ENCODE measurements at places on chromosomes 1 and 21.

GRCh38 chr1:34904236-34905097 is 25.0 kb downstream of the DLGAP3 start:
- no peak for DNase-seq
- H3K27me3 ChIP-seq: peaks cover 47% of the 10 kb centered on the region
- H3K36me3 ChIP-seq: peaks cover 10% of the 10 kb centered on the region
- no peak overlapping the region for H3K4me3 ChIP-seq
- no peak overlapping the region for H3K27ac ChIP-seq

GRCh38 chr1:12456979-12457378 is 161.0 kb downstream of the DHRS3 start:
- H3K27ac ChIP-seq: no peak overlapping the region
- DNase-seq: no peak
- no peaks in the 10 kb centered on the region for H3K27me3 ChIP-seq

DNA sequence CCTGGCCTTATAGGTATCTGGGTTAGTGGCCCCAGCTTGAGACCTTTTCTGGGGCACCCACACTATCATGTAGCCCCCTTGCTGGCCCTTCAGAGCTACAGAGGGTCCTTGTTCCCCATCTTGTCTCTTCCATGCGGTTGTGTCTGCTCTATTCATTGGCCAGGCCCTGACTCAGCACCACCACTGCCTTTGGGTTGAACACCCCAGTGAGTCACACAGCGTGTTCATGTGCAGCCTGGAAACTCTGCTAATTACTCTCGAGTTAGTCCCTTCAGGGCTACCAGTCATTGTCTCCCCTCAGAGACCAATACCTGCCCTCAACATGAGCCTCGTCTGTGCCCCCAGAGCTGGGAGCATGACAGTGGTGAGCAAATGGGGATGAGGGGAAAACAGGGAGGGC is 28.2 kb upstream of the IKBKE start:
- H3K27me3 ChIP-seq: no peaks in the 10 kb centered on the region
- no peak for DNase-seq
- H3K4me1 ChIP-seq: peaks cover 2% of the 10 kb centered on the region

DNA sequence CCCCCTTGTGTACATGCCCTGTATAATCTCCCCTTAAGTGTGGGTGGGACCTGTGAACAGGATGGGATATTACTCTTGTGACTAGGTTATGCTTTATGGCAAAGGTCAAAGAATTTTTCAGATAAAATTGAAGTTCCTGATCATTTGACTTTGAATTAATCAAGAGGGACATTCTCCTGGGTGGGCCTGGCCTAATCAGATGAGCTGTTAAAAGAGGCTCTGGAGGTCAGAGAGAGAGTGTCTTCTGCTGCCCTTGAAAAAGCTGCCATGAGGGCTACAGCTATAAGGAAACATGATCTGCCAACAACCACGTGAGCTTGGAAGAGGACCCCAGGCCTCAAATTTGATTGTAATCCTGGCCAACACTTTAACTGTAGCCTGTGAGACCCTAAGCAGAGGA is 125.6 kb upstream of the CSF3R start:
- no peaks in the 10 kb centered on the region for H3K36me3 ChIP-seq
- H3K27ac ChIP-seq: no peak overlapping the region
- no peak for DNase-seq
- peaks cover 16% of the 10 kb centered on the region for H3K4me1 ChIP-seq
- no peak overlapping the region for H3K4me3 ChIP-seq
- peaks cover 10% of the 10 kb centered on the region for H3K27me3 ChIP-seq

- H3K4me3 ChIP-seq: no peak overlapping the region
- H3K36me3 ChIP-seq: no peaks in the 10 kb centered on the region
- no peaks in the 10 kb centered on the region for H3K4me1 ChIP-seq
- H3K27ac ChIP-seq: no peak overlapping the region
Observed at GRCh38 chr1:94565901-94566300, 24.3 kb upstream of the F3 start.

DNA sequence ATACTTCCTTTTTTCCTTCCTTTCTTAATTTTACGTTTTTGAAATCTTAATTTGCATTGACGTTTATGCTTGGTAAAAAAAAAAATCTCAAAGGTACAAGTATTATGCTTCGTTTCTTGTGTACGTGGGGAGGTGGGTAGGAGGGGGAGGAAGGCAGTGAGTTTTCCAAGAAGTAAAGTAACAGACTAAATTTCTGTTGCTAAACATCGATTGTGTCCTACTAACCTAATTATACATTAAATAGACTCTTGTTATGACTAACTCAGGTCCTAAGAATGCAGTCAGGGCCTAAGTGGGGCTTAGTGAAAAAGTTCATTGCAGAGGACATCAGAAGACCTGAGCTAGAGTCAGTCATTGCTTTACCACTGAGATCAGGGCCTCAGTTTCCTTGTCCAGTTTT is 17.5 kb downstream of the NEK7 start:
- H3K4me1 ChIP-seq: peaks cover 66% of the 10 kb centered on the region
- H3K36me3 ChIP-seq: no peaks in the 10 kb centered on the region
- no peaks in the 10 kb centered on the region for H3K27me3 ChIP-seq

GRCh38 chr1:29878501-29878900 is 642.2 kb downstream of the PTPRU start:
- H3K4me3 ChIP-seq: no peak overlapping the region
- peaks cover 32% of the 10 kb centered on the region for H3K27me3 ChIP-seq
- no peak overlapping the region for H3K27ac ChIP-seq
- DNase-seq: no peak

- no peaks in the 10 kb centered on the region for H3K36me3 ChIP-seq
- peaks cover 6% of the 10 kb centered on the region for H3K27me3 ChIP-seq
- H3K27ac ChIP-seq: no peak overlapping the region
- H3K4me3 ChIP-seq: no peak overlapping the region
- H3K4me1 ChIP-seq: no peaks in the 10 kb centered on the region
Observed at GRCh38 chr1:239987103-239987745, 104.5 kb upstream of the FMN2 start.

GRCh38 chr1:235920596-235921375 is 54.1 kb upstream of the LYST start:
- peak overlapping the region; percentile 78 for H3K27ac ChIP-seq
- H3K36me3 ChIP-seq: no peaks in the 10 kb centered on the region
- H3K4me1 ChIP-seq: peaks cover 27% of the 10 kb centered on the region

DNA sequence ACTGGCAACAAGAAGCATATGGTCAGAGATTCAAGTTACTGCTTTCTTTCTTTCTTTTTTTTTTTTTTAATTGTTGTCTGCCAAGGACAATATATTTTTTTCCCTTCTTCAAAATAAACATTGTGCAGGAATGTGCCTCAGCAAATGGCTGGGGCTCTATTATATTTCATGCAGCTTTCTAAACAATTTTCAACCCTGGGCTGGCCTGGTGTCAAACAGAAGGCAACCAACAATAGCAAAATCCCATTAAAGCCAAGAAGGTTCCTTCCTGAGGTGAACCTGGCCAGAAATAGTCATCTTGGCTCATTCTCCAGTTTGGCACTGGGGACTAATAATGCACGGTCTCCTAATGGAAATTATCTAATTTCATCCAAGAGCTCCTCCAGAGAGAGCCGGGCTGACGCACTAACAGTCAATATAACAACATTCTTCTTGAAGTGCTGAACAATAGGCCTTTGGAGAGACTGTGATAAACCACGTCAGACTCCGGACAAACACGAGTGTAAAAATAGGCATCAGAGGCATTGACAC is 35.7 kb upstream of the HLX start:
- H3K4me1 ChIP-seq: no peaks in the 10 kb centered on the region
- no peak overlapping the region for H3K4me3 ChIP-seq
- no peaks in the 10 kb centered on the region for H3K36me3 ChIP-seq
- peaks cover 12% of the 10 kb centered on the region for H3K27me3 ChIP-seq
- no peak for DNase-seq

DNA sequence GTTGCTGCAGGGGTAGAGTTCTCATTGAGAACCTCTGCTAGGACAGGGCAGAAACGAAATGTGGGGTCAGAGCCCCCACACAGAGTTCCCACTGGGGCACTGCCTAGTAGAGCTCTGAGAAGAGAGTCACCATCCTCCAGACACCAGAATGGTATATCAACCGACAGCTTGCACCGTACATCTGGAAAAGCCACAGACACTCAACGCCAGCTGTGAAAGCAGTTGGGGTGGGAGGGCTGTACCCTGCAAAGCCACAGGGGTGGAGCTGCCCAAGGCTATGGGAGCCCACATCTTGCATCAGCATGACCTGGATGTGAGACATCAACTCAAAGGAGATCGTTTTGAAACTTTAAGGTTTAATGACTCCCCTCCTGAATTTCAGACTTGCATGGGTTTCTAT is 284.0 kb upstream of the DEPDC1 start:
- H3K27me3 ChIP-seq: no peaks in the 10 kb centered on the region
- no peak overlapping the region for H3K27ac ChIP-seq
- H3K4me3 ChIP-seq: no peak overlapping the region
- H3K36me3 ChIP-seq: no peaks in the 10 kb centered on the region

- no peak for DNase-seq
- H3K36me3 ChIP-seq: no peaks in the 10 kb centered on the region
- H3K27me3 ChIP-seq: peaks cover 4% of the 10 kb centered on the region
Observed at GRCh38 chr1:164707868-164708331, 148.9 kb downstream of the PBX1 start.

GRCh38 chr1:245997471-245998258 is 509.4 kb downstream of the SMYD3 start:
- H3K27me3 ChIP-seq: no peaks in the 10 kb centered on the region
- H3K27ac ChIP-seq: no peak overlapping the region
- no peaks in the 10 kb centered on the region for H3K4me1 ChIP-seq

DNA sequence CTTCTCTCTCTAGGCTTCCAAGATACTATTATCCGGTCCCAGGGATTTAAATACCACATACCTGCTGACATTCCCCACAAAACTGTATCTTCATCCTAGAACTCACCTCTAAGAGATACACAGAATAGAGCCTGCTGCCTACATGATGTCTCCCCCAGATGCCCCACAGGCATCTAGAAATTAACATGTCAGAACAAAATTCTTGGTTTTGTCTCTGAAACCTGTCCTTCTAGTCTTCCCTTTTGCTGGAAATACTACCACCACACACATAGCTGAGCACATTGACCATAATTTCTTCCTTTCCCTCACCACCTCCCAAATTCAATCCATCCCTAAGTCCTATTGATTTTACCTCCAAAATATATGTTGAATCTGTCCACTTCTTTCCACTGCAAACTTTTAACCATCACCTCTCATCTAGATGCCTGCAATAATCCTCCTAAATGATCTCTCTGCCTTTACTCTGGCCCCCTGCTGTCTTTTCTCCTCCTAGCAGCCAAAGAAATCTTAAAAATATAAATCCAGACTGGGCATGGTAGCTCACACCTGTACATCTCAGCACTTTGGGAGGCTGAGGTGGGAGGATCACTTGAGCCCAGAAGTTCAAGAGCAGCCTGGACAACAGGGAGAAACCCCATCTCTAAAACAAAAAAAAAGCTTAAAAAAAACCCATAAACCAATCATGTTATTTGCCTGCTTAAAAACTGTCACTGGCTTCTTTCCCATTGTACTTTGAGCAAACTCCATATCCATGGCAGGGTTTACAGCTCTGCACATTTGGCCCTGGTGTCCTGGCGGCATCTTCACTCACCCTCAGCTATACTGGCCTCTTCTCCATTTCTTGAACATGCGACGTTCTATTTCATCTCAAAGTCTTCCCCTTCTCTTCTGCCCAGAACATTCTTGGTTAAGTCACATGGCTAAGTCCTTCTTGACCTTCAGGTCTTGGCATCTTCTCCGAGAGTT is 6.2 kb upstream of the FAM76A start:
- H3K4me1 ChIP-seq: peaks cover 3% of the 10 kb centered on the region
- H3K4me3 ChIP-seq: no peak overlapping the region
- peaks cover 2% of the 10 kb centered on the region for H3K36me3 ChIP-seq
- peaks cover 13% of the 10 kb centered on the region for H3K27me3 ChIP-seq
- no peak for DNase-seq

GRCh38 chr1:29166291-29166878 is 15.3 kb downstream of the SRSF4 start:
- DNase-seq: no peak
- H3K27me3 ChIP-seq: no peaks in the 10 kb centered on the region
- peaks cover 2% of the 10 kb centered on the region for H3K36me3 ChIP-seq
- peak overlapping the region; percentile 57 for H3K4me3 ChIP-seq
- H3K27ac ChIP-seq: peak overlapping the region; percentile 84

- H3K27me3 ChIP-seq: peaks cover 16% of the 10 kb centered on the region
- no peaks in the 10 kb centered on the region for H3K36me3 ChIP-seq
- peak overlapping the region; percentile 97 for H3K4me3 ChIP-seq
- H3K4me1 ChIP-seq: peaks cover 9% of the 10 kb centered on the region
- no peak for DNase-seq
Observed at GRCh38 chr21:42495765-42496119, 282 bp downstream of the RSPH1 start.

- peak overlapping the region; percentile 100 for H3K27ac ChIP-seq
- peak; percentile 49 for DNase-seq
- peak overlapping the region; percentile 100 for H3K4me3 ChIP-seq
- H3K4me1 ChIP-seq: peaks cover 82% of the 10 kb centered on the region
Observed at GRCh38 chr1:30743584-30744059, 14.0 kb downstream of the LAPTM5 start.

GRCh38 chr1:234775477-234776246 is 165.7 kb upstream of the IRF2BP2 start:
- no peak for DNase-seq
- no peak overlapping the region for H3K4me3 ChIP-seq
- H3K27me3 ChIP-seq: no peaks in the 10 kb centered on the region
- H3K4me1 ChIP-seq: peaks cover 18% of the 10 kb centered on the region
